Mesenteric fat pad (tissue), 1 donor: ENCODE measurements at places on chromosomes 6 and 20.

GRCh38 chr6:63868351-63868750 lies 232.7 kb downstream of the PHF3 start:
- DNase-seq: no peak

- no peak for DNase-seq
Observed at GRCh38 chr6:149457316-149457884, 27.4 kb downstream of the ZC3H12D start.

DNA sequence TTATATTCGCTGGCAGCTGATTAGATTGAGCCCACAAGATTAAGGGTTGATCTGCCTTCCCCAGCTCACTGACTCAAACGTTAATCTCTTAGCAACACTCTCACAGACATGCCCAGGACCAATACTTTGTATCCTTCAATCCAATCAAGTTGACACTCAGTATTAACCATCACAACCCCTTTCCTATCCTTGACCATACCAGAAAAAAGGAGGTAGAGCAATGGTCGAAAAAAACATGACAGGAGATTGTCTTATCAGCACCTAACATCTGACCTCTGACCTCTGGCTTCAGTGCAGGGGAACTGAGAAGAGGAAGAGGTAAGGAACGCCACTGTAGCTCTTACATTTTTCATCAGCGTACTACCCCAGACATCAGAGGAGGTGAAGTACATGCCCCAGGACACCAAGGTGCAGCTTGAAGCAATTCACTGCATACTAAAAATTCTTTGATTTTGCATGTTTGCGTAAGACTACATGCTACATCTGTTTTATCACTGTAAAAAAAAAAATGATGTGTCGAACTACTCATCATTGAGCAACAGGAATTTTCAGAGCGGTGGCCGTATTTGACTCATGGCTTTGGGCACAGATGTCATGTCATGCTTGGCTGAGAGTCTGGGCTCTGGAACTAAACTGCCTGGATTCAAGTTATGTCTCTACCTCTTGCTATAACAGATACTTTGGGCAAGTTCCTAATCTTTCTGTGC lies 188.0 kb upstream of the TAB2 start:
- no peak for DNase-seq

GRCh38 chr6:3208098-3208774 lies 19.2 kb downstream of the TUBB2B start:
- no peak for DNase-seq

- no peak for DNase-seq
Observed at GRCh38 chr20:1505361-1505760, 14.1 kb upstream of the SIRPB2 start.

DNA sequence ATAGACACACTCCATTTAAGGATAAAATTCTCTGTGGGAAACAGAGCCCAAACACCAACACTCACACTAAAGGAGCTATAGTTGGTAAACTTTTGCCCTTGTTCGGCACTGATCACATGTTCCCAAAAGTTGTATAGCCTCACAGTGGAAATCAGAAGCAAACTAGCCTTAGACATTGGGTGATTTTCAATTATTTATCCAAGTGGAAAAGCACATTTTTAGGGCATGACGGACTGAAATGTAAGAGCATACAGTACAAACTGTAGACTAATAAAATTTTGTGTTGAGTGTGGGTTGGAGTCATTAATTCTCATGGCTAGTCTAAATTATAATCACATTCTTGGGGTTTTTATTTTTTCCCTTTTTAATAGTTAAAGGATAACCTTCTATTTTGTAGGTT lies 202.4 kb downstream of the MOXD1 start:
- DNase-seq: no peak

- DNase-seq: no peak
Observed at GRCh38 chr6:16764188-16764950, 3.1 kb upstream of the ATXN1 start.

- DNase-seq: no peak
Observed at GRCh38 chr20:21149344-21149743, 23.5 kb downstream of the KIZ start.

GRCh38 chr6:11994875-11995461 lies 17.1 kb upstream of the HIVEP1 start:
- no peak for DNase-seq

- DNase-seq: no peak
Observed at GRCh38 chr6:27753668-27754407, 158.4 kb downstream of the OR2B2 start.

DNA sequence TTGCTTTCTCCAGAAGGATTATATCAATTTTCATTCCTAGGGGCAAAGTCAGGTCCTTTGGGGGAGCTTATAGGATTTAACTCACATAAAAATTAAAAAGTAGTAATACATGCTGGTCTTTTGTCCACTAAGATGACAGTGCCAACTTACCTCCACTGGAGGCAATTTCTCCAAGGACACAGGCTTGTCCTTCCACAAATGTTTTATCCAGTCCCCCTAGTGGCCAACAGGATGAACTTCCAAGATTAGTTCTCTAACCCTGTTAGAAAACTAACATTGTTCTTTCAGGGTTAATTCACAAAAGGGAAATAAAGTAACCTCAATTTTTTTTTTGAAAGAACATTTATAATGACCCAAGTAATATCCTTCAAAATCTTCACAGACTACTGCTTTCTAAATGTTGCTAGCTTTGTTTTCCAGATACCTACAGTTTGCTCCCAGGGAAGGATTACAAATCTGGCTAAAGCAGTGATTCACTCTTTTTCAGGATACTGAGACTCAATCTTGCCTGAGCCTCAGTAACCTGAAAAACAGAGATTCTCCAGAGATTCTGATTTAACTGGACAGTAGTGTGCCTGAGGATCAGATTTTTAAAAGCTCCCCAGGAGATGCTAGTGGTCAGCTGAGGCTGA lies 31.7 kb upstream of the UBR2 start:
- DNase-seq: no peak

GRCh38 chr6:5781966-5782556 lies 224.7 kb downstream of the NRN1 start:
- no peak for DNase-seq
